ENCODE measurements at places on chromosomes 7 and 10.

GRCh38 chr7:44858161-44858560, 10.3 kb upstream of the H2AZ2 start:
- no peak for DNase-seq

DNA sequence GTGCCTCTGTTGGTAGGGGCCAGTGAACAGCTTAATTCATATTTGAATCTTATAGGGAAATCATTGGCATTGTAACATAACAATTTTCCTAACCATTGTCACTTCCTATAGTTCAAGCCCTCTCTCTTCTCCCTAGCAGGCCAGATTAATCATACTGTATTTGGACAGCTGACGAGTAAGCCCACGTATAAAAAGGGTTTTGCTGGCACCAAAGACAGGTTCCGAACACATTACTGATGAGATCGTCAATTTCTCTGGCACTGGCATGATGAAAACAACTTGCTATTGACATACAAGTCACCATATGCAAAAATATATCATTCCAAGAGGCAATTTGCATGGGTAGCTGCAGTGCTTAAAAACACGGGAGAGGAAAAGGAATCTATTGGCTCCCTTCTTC, 891.1 kb upstream of the AUTS2 start:
- no peak for DNase-seq

DNA sequence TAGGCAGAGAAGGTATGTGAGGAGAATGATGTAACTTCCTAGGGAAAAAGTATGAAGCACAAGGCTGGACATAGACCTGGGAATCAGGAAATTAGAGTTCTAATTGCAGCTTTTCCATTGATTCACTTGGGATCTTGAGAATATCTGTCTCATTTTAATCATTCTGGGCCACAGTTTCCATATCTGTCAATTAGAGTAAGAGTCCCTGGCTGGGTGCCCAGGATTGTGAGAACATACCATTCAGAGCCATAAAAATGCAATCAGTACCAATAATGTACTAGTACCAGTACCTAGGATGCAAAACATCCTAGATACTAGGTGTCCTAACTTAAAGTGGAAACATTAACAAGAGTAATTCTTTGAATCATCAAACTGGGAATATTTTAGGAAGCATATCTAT, 29.6 kb downstream of the CAV1 start:
- no peak for DNase-seq

- DNase-seq = no peak
Measured at GRCh38 chr7:33941418-33941817, 36.1 kb downstream of the BMPER start.

DNA sequence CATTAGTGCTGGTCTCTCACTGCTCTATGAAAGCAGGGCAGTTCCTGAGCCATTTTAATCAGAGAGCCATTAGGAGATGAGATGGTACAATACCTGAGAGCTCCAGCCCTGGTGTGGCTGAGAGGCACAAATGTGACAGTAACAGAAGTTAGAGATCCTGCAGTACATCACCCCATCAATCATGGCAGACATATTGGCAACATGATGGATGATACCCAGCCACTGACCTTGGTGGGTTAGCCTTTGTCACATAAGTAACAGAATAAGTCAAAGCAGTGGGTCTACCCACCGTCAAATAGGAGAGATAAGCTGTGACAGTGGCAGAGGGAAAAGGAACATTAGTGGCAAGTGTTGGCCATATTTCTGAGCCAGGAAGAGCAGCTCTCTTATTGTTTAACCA, 53.3 kb upstream of the NXPH1 start:
- no peak for DNase-seq

GRCh38 chr7:22351878-22352277, 5.1 kb downstream of the RAPGEF5 start:
- no peak for DNase-seq

- DNase-seq = peak; percentile 68
Measured at GRCh38 chr10:11638055-11638698, 26.7 kb upstream of the USP6NL start.

DNA sequence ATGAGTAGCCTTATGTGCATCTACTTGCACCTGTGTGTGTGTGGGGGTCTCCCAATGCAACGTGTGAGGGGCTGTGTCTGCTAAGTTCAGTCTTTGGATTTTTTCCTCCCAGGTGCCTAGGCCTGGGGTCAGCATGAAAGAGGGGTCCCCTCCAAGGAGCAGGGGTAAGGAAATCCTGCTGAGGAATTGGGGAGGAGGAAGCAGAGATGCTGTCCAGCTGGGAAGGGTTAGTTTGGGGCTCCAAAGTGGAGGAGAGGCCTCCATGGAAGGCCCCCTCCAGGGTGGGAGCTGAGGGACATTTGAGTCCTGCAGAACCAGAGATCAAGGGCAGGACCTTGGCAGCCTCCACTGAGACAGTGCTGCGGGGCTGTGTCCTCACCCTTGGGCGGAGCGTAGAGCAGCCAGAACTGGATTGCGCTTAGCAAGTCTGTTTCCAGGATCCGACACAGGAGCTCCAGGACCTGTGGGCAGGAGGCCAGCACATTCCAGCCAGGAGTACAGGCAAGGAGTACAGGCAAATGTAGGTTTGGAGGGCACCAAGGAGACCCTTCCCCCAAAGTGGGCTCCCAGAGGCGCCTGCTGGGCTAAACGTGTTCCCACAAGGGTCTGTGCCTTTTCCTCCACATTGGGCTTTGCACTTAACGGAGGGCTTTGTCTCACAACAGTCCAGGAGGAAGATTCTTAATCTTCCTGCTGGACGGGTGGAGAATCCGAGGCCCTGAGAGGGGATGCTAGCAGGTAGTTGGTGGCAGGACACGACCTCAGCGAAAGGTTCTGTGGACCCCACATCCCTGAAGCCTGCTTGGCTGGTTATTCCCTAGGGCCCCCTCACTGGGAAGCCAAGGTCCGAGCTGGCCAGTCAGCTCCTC, 10.1 kb downstream of the TBATA start:
- DNase-seq = peak; percentile 16

Measured in GM13976 (cell line).